ENCODE measurements at places on chromosomes 11 and 22.

DNA sequence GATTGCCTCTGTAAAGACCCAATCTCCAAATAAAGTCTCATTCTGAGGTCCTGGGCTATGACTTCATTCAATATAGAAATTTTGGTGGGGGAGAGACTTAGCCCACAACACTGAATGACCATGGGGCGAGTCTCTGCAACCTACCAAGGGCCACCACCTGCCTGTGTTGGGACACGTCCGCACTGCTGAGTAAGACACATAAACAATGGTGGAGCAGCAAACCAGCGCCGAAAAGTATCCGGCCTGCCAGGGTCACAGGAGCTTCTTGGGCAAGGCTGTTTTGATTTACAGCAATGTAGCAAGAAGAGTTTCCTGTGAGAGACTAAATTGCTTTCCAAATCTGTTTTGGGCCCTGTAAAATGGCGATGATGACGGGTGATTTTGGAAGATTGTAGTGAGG lies 122.3 kb downstream of the SHANK2 start:
- no peak for DNase-seq

- no peak for DNase-seq
Measured at GRCh38 chr11:100735949-100736675, 49.0 kb downstream of the ARHGAP42 start.

- no peak for DNase-seq
Measured at GRCh38 chr22:38919631-38920190, 37.7 kb upstream of the APOBEC3A start.

GRCh38 chr22:46977656-46978343 lies 215.3 kb downstream of the TBC1D22A start:
- no peak for DNase-seq

DNA sequence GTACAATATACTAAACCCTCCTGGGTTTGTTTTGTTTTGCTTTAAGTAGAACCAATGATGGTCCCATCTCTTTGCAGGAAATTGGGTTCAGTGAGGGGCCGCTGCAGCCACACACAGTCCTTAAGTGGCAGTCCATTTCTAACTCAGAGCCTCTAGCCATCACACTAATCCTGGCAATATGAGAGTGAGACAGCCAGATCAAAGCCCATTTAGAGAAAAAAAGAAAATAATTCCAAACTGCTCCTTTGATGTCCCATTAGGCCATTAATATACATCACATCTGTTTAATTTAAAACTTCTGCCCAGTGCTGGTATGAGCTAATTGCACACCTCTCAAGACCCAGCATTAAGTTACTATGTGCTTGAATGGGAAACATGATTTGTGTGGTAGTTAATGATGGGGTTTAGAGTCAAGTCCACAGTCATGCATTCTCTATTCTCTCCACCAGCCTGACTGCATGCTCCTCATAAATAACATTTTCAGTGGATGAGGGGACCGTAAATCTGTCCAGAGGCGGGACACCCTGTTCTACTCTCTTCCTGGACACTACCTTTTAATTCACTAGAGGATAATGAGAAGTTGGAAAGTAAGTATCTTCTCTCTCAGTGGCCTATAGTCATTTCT lies 53.8 kb upstream of the BIRC3 start:
- no peak for DNase-seq

- DNase-seq, result no peak
Measured at GRCh38 chr22:39268645-39269044, 23.9 kb upstream of the PDGFB start.

- no peak for DNase-seq
Measured at GRCh38 chr11:1792461-1792860, 28.7 kb upstream of the CTSD start.

DNA sequence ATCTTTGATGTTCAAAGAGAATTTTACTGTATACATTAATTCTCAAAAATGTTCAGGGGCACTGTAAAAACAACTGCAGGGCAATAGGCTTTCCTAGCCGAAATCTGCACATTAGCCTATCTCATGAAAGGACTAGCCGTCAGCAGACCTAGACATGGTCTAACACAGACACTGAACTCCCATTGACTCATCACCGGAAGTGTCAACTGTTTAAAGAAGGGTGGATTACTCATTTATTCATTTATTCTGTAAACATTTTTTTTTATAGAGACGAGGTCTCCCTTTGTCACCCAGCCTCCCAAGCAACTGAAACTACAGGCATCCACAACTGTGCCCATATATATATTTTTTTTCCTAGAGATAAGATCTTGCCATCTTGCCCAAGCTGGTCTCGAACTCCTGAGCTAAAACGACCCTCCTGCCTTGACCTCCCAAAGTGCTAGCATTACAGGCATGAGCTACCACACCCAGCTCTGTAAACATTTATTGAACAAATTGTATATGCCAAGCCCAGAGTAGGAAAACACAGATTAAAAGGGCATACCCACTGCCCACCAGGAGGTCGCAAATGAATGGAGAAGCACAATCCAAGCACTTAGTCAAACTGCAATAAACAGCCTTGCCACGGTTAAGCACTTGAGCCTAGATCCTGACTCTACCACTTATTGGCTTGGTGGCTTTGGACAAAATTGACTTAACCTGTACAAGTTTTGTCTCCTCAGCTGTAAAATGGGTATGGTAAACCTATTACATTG lies 26.6 kb downstream of the RAB30 start:
- no peak for DNase-seq
